ENCODE measurements at places on chromosomes 3 and 15.

- no peak for DNase-seq
Observed at GRCh38 chr15:30859091-30859874, 44.4 kb upstream of the FAN1 start.

GRCh38 chr3:174955513-174956016 is 96.4 kb downstream of the NAALADL2 start:
- DNase-seq = no peak

- no peak for DNase-seq
Observed at GRCh38 chr15:39624806-39625205, 43.9 kb downstream of the THBS1 start.

DNA sequence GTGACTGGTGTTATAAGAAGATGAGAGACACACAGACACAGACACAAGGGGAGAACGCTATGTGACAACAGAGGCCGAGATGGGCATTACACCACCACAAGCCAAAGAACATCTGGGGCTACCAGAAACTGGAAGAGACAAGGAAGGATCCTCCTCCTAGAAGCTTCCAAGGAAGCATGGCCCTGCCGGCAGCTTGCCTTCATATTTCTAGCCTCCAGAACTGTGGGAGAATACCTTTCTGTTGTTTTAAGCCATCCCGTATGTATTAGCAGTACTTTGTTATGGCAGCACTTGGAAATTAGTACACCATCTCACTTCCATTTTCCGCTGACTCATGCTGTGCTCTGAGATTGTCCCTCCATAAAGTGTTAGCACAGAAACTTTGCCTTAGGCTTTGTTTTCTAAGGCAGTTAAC is 38.7 kb upstream of the CA12 start:
- DNase-seq = no peak

DNA sequence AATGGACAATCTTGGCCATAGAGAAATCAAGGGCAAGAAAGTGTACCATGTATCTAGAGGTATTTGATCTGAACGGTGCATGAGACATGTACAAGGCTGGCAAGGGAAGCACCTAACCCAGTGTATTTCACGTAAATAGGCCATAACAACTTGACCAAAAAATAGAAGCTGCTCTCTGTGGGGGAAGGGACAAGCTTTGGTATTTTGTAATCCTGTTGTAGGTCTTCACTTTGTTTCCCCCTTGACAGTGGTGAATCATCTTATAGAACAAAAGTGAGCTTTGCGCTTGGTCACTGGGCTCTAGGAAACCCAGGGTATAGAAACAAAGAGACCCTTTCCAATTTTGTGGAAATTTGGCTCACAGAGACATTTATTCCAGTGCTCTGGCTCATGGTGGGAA is 21.0 kb downstream of the LARS2 start:
- no peak for DNase-seq

DNA sequence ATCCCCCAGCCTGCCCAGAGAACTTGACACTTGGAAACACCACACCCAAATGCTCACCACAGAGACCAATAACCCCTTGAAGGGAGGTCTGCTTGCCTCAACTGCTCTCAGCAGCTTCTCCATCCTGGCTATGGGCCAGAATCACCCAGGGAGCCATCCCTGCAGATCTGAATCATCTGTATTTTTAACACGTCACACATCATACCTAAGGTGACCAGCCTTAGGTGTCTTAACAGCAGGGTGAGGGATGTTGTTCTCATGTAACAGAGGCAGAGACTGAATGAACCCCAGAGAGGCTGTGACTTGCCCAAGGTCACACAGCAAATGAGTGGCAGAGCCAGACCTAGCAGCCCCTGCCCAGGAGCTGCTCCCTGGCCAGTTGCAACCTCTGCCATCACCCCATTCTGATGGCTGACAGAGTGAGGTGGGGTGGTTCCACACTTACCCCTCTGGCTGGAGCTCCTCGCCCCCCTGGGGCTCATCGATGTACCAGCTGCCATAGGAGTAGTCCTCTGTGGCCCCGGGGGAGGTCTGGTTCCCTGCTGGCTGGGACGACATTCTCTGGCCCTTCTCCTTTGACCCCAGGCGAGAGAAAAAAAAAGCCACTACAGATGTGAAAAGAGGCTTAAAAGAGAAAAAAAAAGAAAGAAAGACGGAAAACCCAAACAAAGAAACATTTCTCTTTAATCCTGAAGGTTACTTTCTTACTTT is 722 bp downstream of the STRA6 start:
- DNase-seq = no peak

GRCh38 chr3:115588201-115589115 is 34.9 kb upstream of the GAP43 start:
- DNase-seq = no peak

GRCh38 chr3:171688002-171688401 is 122.3 kb downstream of the PLD1 start:
- DNase-seq = no peak

GRCh38 chr3:49536875-49537533 is 17.3 kb upstream of the BSN start:
- DNase-seq = no peak

GRCh38 chr3:100556673-100557310 is 52.6 kb upstream of the ADGRG7 start:
- no peak for DNase-seq

All from NCI-H1436 treated with DMSO at 0.1 percent for 48 hours (cell line).